ENCODE measurements at places on chromosomes 6 and 20. TPM values are rescaled to one million over a fixed set of nuclear protein-coding genes. Genes with fewer than 3 reads are reported as not detected.

The ZSCAN26 gene
- total RNA-seq = 4.9 TPM

The DDO gene
- not detected for total RNA-seq

DNA sequence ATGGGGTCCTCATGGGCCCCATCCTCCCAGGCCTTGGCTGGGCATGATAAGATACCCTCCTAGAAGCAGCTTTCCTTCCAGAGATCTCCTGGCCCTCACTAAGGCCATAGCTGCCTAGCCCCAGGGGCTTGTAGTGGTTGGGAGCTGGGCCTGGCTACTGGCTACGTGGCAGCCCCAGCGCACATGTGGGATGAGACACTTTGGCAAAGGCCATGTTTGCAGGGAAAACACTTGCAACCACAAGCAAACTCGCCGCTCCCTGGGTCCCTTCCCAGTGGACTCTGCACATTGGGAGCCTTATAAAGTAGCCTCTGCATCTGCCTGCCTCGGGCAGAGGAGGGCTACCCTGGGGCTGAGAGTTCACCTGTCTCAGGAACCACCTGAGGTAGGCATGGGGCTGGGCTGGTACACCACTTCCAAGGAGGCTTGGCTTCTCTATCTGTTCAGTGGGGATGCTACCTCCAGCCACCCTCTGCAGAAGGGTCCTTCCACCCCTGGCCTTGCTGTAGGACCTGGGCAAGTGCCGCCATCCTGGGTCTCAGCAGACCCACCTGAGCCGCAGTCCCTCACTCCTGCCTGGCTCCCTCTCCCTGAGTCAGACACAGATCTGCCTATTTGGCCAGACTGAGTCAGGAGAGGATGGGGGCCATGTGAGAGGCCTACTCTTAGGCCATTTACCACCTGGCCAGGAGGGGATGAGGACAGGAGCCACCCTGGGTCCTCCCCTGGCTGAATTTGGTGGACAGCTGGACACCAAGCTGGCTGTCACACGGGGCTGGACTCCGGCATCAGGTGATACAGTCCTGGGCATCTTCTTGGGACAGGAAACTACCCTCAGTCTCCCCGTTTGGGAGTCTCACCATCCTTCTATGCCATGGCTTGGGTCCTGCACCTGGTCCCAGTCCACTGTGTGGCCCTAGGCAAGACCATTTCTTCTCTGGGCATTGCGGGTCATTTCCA, at the start of gene BPIFB2:
BPIFB2 (plus strand) TSS at position 329 of the 960 bp plus-strand sequence. CDS start 871 bp downstream, outside the sequence.
- no peak for DNase-seq

GRCh38 chr6:109029313-109029712, 65.3 kb downstream of the SESN1 start:
- no peak for DNase-seq

GRCh38 chr6:31903957-31904356, 2.1 kb upstream of the ZBTB12 start:
- no peak for DNase-seq

All from suprapubic skin (tissue), 4 donors.